T-helper 1 cell (primary cell): ENCODE measurements at places on chromosomes 7 and 10.

DNA sequence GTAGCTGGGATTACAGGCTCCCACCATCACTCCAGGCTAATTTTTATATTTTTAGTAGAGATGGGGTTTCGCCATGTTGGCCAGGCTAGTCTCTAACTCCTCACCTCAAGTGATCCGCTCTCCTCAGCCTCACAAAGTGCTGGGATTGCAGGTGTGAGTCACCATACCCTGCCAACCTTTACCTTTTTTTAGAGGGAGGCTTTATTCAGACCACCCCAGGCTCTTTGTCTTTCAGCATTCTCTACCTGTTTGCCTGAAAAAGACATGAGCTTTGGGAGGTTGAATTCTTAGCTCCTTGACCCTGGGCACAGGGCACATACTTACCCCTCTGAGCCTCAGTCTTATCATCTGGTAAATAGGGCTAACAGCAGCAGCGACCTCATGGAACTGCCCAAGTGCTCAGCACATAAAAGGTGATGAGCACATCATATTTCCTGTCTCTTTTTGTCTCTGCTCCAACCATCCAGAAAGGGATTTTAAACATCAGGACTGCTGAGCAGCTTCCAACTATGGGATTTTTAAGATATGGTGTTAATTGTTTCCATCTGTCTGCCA is 17.0 kb downstream of the FRMPD2 start:
- no peak for DNase-seq

GRCh38 chr7:73718905-73719805 is at the start of gene STX1A:
Gene STX1A (minus strand): TSS chr7:73719669. CDS start chr7:73719631, 38 bp downstream.
- DNase-seq: peak; percentile 51

GRCh38 chr7:95658676-95659075 is 62.4 kb upstream of the PDK4 start:
- DNase-seq: no peak

- DNase-seq: no peak
These were observed 94.0 kb downstream of the ELMO1 start for GRCh38 chr7:37354656-37355131.

DNA sequence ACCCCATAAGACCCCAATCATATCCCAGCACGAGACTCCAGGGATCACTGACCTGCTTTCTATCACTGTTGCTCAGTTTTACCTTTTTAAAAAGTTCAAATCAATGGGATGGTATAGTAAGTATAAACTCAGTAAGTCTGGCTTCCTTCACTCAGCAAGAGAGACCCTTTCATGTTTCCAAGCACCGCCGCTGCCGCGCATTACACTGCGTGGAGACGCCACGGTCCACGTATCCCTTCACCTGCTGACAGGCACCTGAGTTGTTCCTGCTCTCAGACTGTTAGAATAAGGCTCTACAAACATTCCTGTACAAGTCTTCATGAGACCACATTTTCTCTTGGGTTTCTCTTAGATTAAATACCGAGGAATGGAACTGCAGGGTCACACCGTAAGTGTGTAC is 28.3 kb downstream of the MAD1L1 start:
- DNase-seq: no peak

GRCh38 chr10:122435212-122435827 is 19.1 kb upstream of the ARMS2 start:
- no peak for DNase-seq

- no peak for DNase-seq
These were observed 7.7 kb downstream of the ZPBP start for GRCh38 chr7:50085344-50085743.

GRCh38 chr7:91892099-91892705 is 11.7 kb upstream of the MTERF1 start:
- no peak for DNase-seq

- no peak for DNase-seq
These were observed 1.1 kb downstream of the MARVELD1 start for GRCh38 chr10:97714401-97715258.

DNA sequence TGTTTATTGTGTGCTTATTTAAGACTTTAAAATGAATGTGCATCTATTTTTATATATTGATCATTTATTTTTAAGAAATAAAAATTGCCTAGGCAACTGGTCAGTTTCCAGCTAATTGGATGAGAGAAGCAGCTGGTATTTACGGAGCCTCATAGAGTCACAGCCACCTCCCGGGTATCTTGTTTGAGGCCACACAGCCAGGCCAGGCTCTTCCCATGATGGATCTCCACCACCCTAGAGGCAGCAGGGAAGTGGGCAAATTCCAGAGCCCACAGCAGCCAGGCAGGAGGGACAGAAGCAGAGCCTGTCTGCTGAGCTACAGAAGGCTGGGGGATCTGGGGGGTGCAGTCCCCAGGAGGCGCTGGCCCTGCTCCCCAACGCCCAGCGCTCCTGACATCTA is 61.6 kb downstream of the CLEC2L start:
- no peak for DNase-seq

GRCh38 chr10:76086761-76087639 is 655.6 kb downstream of the LRMDA start:
- DNase-seq: no peak

DNA sequence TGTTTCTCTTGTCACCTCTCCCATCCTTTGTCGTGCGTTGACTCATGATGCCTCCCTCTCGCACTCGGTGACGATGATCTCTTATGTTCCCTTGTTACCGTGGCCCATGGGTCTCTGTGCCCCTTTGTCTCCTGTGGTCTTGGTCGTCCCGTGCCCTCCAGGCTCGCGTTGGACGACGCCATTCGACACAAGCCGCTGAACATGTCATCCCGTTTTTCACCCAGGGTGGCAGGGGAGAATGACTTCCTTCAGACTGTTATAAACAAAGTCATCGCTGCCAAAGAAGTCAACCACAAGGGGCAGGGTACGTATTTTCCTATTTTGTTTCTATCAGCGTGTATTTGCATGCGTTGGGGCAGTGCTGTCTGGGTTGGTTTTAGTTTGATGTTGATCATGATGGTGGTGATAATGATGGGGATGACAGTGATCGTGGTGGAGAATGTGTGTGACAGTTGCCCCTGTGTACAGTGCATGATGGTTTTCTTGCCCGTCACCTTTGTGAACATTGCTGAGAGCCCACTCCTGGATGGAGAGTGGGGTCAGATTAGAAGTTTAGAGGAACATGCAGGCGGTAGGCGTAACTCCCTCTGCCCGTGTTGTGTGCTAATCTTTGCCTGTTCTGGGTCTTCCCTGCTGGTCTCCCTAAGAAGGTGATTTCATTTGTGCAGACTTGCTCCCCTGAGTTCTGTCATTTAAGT is 107.0 kb downstream of the DOCK1 start:
- no peak for DNase-seq
